Activated T-helper 1 cell treated with Interleukin-2 at 50 U/mL for 16 hours (primary cell): ENCODE measurements at places on chromosomes 7 and 10.

GRCh38 chr7:157219154-157219553, 80.4 kb downstream of the UBE3C start:
- DNase-seq = no peak

DNA sequence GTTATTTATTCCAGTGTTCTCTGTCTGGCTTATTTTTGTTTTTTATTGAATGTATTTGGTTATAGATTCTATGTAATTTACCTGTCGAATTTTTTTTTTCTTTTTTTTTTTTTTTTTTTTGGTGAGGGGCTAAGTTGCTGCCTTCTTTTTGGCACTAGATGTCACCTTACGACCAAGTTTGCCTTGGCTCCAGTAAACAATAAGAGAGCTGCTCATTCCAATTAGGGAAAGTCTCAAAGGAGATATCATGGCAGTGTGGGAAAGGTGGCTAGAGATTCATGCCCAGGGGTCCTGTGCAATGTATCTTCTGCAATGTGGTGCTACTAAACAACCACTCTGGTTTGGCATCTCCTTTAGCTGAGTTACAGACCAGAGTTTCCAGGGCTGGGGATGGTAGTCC, 84.0 kb downstream of the PTPN20 start:
- DNase-seq = no peak

DNA sequence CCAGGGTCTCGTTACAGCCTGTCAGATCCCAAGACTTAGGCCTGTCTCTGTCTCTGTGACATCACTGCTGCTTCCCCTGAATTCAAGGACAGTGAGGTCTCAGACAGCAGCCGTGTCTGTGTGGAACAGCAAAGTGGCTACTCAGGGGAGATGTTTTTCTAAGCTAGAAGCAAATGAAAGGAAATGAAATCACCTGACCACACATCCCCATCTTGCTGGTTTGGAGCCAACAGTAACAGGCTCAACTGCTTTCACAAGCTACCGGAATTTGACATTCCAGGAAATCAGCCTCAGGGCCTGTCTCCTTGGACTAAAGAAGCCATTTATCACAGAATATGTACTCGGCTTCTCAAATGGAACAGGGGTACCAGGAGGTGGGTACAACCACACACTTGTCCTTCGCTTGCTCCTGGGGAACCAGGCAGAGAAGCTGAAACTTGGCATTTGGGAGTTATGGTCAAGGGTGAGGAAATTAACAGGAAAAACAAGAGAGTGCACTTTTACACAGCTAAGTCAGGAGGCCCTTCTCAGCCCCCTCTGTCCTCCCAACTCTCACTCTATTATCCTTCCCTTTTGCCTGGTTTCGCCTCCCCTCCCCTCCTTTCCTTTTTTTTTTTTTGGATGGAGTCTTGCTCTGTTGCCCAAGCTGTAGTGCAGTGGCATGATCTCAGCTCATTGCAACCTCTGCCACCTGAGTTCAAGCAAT, 73.2 kb downstream of the SPDYE5 start:
- DNase-seq = no peak

DNA sequence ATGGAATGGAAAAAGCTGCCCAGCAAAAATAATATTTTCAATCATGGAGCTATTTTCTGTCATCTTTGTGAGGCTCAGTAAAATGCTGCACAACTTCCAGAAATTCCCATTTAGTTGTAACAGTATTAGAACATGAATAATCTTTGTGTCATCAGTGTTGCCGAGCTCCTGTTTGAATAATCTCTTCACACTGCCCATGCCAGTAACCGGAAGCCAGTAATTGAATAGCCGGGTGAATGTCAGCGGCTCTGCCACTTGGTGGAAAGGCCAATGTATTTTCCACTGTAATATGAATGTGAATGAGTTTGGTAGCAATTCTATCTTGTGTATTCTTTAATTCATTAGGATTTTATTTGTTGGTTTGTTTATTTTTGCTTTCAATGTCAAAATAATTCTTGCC, 172.5 kb upstream of the INSYN2A start:
- no peak for DNase-seq

DNA sequence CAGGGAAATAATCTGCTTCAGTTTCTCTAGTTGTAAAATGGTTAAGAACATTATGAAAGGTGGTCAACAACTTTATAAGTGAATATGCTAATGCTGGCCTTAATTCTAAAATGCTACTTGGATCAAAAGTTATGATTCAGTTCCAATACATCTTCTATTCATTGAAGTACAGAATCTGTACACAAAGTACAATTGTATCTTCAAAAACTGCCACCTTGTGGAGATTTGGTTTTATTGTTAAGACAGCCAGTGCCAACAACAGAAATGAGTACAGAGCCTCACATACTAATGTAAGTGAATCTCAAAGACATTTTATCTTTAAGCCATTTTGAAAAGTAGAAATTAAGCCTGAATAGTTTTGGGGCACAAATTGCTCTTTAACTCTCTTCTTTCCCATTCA, 194.0 kb downstream of the CFTR start:
- no peak for DNase-seq

- no peak for DNase-seq
These were observed 156.3 kb downstream of the CAMK1D start for GRCh38 chr10:12505683-12506082.

GRCh38 chr10:77592946-77593636, 44.5 kb downstream of the KCNMA1 start:
- DNase-seq = no peak

DNA sequence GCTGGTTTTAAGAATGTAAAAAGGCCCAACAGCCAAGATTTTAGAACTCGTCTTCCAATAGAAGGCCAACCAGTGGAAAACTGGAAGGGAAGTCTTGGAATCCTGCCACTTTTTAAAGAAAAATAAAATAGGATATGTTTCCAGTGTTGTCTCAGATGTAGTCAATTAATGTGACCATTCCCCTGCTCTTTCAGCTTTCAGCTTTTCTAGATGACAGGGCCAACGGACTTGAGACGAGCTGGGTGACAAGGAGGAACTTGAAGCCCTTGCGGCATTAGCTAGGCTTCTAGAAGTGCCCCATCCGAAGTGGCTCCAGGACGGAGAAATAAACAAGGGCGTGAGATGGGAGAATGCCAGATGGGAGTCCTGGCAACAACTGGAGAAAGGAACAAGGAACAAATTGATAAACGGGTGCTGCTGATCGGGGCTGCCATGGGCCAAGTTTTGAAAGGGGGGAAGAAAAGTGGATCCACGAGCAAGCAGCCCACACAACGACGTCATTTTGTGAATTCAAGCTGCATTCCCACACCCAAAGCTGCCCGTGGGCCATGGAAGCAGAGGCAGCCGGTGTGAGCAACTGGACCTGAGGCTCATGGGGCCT, 42.3 kb downstream of the CTBP2 start:
- no peak for DNase-seq

DNA sequence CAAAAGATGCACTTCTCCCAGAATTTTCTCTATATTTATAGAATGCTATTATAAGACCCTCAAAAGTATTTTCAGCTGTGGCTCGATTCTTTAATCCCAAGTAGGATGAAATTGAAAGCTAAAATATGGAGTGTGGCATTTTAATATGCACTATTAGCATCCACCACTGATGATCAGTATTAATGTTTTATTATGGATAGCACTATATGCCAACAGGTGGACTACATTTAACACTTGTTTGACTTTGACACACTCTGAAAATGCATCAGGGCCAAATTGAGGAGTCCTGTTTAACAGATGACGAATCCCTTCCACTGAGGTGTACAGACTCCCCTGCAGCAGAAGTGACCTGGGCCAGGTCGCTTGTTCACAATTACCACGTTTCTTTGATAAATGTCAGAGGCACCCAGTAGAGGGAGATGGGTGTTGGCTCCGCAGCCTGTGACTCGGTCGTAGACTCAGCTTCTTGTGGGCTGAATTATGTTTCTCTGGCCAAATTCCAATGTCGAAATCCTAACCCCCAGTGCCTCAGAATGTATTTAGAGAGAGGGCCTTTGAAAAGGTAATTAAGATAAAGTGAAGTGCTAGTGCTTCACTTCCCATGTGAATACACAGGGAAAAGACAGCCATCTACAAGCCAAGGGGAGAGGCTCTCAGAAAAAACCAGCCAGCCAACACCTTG, 48.1 kb downstream of the WIPF3 start:
- DNase-seq = no peak

- DNase-seq = no peak
These were observed 21.4 kb upstream of the GNAT3 start for GRCh38 chr7:80533287-80533686.

DNA sequence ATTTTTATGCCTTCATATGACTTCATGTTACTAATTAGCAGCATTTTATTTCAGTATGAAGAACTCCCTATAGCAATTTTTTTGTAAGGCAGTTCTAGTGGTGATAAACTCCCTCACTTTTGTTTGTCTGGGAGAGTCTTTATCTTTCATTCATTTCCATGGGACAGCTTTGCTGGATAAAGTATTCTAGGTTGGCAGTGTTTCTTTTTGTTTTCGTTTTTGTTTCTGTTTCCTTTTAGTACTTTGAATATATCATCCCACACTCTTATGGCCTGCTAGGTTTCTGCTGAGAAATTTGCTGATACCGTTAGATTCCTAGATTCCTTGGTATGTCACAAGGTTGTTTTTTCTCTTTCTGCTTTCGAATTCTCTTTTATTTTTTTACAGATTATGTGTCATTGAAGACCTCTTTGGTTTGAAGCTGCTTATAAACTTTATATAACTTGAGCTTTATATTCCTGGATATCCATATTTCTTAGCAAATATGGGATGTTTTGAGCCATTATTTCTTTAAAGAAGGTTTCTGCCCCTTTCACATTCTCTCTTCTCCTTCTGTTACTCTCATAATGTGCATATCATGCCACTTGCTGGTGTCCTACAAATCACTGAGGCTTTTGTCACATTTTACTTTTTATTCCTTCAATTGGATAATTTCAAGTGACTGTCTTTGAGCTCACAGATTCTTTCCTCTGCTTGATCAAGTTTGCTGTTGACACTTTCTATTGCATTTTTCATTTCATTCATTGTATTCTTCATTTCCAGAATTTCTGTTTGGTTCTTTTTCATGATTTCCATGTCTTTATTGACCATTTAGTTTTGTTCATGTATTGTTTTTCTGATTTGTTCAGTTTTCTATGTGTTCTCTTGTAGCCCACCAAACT, 28.9 kb upstream of the AHR start:
- no peak for DNase-seq

- DNase-seq = no peak
These were observed 71.6 kb downstream of the HERPUD2 start for GRCh38 chr7:35623381-35623780.

DNA sequence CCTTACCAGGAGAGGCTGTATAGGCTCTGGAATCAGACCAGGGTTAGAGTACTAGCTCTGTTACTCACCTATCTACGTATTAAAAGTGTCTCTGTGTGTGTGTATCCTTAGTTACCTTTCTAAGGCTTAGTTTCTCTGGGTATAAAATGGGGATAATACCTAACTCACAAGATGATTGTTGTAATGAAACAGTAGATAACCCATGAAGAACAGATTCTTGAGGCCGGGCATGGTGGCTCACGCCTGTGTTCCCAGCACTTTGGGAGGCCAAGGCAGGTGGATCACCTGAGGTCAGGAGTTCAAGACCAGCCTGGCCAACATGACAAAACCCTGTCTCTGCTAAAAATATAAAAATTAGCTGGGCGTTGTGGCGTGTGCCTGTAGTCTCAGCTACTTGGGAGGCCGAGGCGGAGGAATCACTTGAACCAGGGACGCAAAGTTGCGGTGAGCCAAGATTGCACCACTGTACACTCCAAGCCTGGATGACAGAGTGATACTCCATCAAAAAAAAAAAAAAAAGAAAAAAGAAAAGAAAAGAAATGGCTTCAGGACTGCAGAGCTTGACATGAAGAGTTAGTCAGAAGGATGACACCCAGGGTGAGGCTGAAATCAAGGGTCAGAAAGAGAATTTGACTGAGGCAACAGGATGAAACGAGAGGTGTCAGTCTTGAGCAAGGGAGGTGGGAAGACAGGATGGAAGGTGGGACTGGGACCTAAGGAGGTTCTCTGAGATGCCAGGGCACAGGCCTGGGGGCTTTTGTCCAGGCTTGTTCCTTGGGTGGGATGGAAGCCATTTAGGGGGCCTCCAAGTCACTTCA, 33.4 kb downstream of the PRKAR2B start:
- DNase-seq = no peak

GRCh38 chr7:8597565-8597964, 164.2 kb downstream of the NXPH1 start:
- DNase-seq = no peak

DNA sequence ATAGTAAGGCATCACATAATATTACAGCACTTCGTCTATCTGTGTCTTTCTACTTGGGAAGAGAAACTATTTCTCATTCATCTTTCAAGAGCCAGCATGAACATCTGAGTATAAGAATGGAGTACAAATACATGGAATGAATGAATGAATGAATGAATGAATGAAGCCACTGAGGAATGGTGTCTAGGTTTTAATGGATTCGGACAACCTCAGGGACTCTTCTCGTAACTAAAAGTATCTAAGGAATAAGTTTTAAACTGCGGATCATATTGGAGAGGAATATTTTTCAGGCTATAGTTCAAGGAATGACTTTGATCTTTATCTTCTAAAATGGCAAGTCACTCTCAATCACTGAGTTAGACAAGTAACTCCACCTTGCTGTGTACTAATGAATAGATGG, 199.0 kb downstream of the DOCK4 start:
- DNase-seq = no peak

DNA sequence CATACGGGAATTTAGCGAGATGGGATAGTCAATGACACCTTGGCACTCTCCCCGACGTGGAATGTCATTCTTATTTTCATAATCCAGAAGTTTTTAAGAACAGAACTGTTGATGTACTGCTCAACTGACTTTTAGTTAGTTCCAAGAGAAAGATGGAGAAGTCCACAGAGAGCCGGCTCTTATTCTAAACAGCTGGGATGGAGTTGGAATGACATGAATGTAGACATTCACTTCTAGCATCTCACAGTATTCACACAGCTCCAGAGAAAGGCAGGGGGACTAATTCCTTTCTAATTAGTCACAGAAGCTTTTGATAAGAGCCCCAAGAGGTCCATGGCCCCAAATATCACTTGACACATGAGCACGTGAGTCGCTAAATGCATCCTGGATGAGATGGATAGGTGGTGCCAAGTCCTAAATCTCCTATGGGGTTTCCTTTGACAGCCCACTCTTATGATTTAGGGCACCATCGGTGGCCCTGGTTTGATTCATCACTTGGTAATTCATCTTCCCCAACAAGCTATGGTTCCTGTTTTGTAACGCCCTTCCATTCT, 420.3 kb upstream of the AUTS2 start:
- DNase-seq = no peak

DNA sequence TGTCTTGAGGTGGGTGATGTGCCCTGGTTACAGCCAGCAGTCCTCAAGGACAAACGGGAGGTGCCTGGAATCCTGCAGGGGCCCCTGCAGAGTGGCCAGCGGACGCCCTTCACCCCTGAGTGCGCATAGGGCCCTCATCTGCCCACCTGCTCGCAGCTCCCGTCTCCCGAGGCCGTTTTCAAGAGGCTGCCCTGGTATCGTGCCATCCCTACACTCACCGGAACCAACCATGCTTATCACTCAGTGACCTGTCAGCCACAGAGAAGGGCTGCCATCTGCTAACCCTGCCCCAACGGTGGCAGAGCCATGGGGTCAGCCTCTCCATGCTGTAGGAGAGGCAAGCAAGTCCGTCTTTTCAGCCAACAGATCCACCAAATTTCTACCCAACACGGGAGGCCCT, 122.0 kb downstream of the FAM53B start:
- DNase-seq = no peak
